Osteoblast (primary cell): ENCODE measurements at places on chromosomes 5 and 9. TPM values are rescaled to one million over a fixed set of nuclear protein-coding genes. Genes with fewer than 3 reads are reported as not detected.

- H3K27ac ChIP-seq: peak overlapping the region; percentile 72
- H3K27me3 ChIP-seq: no peaks in the 10 kb centered on the region
- DNase-seq: peak; percentile 65
- no peaks in the 10 kb centered on the region for H3K36me3 ChIP-seq
Measured at GRCh38 chr5:14174230-14174636, 31.1 kb downstream of the TRIO start.

DNA sequence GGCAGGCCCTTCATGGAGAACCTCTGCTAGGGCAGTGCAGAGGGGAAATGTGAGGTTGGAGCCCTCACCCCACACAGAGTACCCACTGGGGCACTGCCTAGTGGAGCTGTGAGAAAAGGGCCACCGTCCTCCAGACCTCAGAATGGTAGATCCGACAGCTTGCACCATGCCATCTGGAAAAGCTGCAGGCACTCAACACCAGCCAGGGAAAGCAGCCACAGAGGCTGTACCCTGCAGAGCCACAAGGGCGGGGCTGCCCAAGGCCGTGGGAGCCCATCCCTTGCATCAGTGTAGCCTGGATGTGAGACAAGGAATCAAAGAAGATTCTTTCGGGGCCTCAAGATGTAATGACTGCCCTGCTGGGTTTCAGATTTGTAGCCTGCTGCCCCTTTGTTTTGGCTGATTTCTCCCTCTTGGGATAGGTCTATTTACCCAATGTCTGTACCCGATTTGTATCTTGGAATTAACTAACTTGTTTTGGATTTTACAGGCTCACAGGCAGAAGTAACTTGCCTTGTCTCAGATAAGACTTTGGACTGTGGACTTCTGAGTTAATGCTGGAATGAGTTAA, 16.6 kb upstream of the ZDHHC11 start:
- no peaks in the 10 kb centered on the region for H3K27me3 ChIP-seq
- H3K36me3 ChIP-seq: peaks cover 70% of the 10 kb centered on the region
- no peaks in the 10 kb centered on the region for H3K4me1 ChIP-seq
- no peak overlapping the region for H3K4me3 ChIP-seq

GRCh38 chr5:78899922-78900362, 85.2 kb downstream of the ARSB start:
- H3K27ac ChIP-seq: no peak overlapping the region
- H3K27me3 ChIP-seq: no peaks in the 10 kb centered on the region
- H3K4me3 ChIP-seq: no peak overlapping the region
- no peak for DNase-seq
- no peaks in the 10 kb centered on the region for H3K36me3 ChIP-seq

GRCh38 chr5:127084656-127085055, 11.4 kb upstream of the C5orf63 start:
- no peaks in the 10 kb centered on the region for H3K36me3 ChIP-seq
- no peak overlapping the region for H3K4me3 ChIP-seq
- H3K4me1 ChIP-seq: peaks cover 17% of the 10 kb centered on the region

GRCh38 chr9:69307446-69308205, 17.4 kb upstream of the ENTREP1 start:
- DNase-seq: peak; percentile 73
- H3K4me1 ChIP-seq: peaks cover 3% of the 10 kb centered on the region
- H3K4me3 ChIP-seq: no peak overlapping the region

DNA sequence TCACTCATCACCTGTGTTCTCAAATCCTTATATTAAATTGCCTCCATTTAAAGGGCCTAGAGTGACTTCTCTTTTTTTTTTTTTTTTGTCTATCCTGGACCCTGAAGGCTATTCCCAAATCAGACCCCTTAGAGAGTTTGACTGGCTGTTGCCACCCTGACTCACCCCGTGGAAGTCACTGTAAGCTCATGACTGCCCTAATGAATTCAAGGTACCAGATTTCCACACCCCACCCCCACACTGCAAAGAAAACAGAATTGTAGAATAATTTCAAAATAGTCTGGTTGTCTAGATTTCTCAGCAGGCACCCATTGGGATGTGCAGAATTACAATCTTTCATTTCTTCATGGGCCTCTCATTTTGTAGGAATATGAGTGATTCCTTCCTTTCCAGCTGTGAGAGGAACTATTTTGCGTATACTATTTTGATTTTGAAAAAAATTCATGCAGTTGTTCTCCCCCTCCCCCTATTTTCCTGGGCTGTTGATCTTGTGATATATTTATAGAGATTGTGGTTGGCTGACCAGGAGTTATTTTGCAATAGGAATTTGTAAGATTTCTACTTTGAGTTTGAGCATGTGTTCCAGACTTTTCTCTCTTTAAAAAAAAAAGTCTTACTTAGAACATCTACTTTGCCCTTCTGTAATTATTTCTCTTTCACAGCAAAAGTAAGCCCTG, 79.1 kb downstream of the ZNF618 start:
- peak; percentile 79 for DNase-seq
- peak overlapping the region; percentile 71 for H3K27ac ChIP-seq
- H3K4me1 ChIP-seq: peaks cover 63% of the 10 kb centered on the region
- peak overlapping the region; percentile 17 for H3K4me3 ChIP-seq
- H3K36me3 ChIP-seq: no peaks in the 10 kb centered on the region
- no peaks in the 10 kb centered on the region for H3K27me3 ChIP-seq

DNA sequence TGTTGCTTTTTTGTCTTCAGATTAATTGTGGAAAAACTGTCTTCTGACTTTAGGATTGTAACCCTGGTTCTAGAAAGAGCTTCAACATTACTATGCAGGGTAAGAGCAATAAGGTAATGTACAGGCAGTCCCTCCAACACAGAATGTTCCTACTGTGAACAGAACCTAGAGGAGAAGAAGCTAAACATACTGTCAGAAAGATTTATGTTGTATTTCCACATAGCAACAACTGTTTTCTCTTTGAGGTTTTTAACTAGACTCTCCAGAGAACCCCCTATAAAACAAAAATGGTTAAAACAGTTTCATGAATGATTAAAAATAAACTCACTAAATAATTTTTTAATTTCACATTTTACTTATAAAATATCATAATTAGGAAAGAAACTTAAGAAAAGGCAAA, 64.3 kb upstream of the NAA35 start:
- DNase-seq: no peak
- no peaks in the 10 kb centered on the region for H3K4me1 ChIP-seq
- no peaks in the 10 kb centered on the region for H3K27me3 ChIP-seq
- H3K4me3 ChIP-seq: no peak overlapping the region

SOX30 gene
- total RNA-seq: under 0.01 TPM in 2 replicates

CLK4 gene
- 33.3 TPM in 2 replicates for total RNA-seq
